ENCODE measurements at places on chromosomes 6 and 20. TPM values are rescaled to one million over a fixed set of nuclear protein-coding genes. Genes with fewer than 3 reads are reported as not detected.

- no peaks in the 10 kb centered on the region for H3K27me3 ChIP-seq
- peaks cover 27% of the 10 kb centered on the region for H3K4me1 ChIP-seq
- H3K36me3 ChIP-seq: no peaks in the 10 kb centered on the region
- DNase-seq: no peak
Measured at GRCh38 chr20:6663751-6664388, 103.6 kb upstream of the BMP2 start.

GRCh38 chr6:33314943-33315792, 1.3 kb upstream of the TAPBP start:
- peaks cover 61% of the 10 kb centered on the region for H3K4me1 ChIP-seq
- peak overlapping the region; percentile 96 for H3K4me3 ChIP-seq
- peak overlapping the region; percentile 99 for H3K27ac ChIP-seq
- DNase-seq: no peak
- H3K36me3 ChIP-seq: peaks cover 16% of the 10 kb centered on the region

DNA sequence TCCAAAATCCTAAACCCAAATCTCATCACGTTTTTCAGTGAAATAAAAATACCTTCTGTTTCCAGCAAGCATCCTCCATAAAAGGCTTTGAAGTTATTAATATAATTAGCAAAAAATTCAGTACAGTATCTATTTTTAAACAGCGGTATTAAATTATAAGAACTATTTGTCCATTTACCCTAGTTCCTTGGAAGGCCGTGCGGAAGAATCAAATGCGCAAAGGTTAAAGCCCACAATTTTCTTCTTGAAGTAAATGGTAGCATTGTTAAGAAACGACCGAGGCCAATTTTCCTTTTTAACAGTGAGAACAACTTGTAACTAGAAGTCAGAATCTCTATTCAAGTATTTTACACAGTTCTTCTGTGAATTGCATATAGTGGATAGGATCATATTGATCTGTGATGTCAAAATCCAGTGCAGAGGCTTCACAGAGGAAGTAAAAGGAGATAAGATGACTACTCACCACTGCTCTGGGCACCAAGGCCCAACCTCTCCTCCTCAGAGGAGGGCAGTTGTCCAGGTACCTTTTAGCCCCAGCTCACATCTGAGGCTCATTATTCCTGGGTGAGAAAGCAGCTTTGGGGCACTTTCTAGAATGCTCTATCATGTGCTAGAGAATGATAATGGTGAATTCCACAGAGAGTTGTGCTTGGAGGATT, 36.3 kb downstream of the TNFAIP3 start:
- peaks cover 4% of the 10 kb centered on the region for H3K4me1 ChIP-seq
- no peak for DNase-seq
- H3K27ac ChIP-seq: no peak overlapping the region
- H3K4me3 ChIP-seq: no peak overlapping the region
- H3K36me3 ChIP-seq: no peaks in the 10 kb centered on the region

DNA sequence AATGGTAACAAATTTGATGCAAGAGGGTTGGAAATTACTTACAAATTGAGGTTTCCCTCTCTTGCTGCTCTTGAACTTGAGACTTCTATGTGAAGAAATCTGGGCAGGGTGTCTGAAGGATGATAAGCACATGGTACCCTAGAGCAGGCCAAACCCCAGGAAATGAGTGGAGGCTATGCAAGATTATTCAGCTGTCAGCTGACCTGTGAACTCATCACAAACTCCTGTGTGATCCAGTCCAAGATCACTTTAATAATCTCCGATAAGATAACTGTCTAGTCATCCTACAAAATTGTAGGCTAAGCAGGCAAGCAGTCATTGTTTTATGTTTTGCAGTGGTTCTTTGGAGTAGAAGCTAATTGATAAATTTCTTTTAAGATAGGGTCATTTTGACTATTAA, 213.1 kb downstream of the BTBD3 start:
- no peak overlapping the region for H3K27ac ChIP-seq
- no peak for DNase-seq
- H3K36me3 ChIP-seq: no peaks in the 10 kb centered on the region
- H3K4me1 ChIP-seq: no peaks in the 10 kb centered on the region

GRCh38 chr6:158630938-158631616, 13.5 kb downstream of the DYNLT1 start:
- H3K27me3 ChIP-seq: no peaks in the 10 kb centered on the region
- peak overlapping the region; percentile 48 for H3K27ac ChIP-seq
- peaks cover 7% of the 10 kb centered on the region for H3K4me1 ChIP-seq
- peak; percentile 73 for DNase-seq
- H3K4me3 ChIP-seq: no peak overlapping the region

DNA sequence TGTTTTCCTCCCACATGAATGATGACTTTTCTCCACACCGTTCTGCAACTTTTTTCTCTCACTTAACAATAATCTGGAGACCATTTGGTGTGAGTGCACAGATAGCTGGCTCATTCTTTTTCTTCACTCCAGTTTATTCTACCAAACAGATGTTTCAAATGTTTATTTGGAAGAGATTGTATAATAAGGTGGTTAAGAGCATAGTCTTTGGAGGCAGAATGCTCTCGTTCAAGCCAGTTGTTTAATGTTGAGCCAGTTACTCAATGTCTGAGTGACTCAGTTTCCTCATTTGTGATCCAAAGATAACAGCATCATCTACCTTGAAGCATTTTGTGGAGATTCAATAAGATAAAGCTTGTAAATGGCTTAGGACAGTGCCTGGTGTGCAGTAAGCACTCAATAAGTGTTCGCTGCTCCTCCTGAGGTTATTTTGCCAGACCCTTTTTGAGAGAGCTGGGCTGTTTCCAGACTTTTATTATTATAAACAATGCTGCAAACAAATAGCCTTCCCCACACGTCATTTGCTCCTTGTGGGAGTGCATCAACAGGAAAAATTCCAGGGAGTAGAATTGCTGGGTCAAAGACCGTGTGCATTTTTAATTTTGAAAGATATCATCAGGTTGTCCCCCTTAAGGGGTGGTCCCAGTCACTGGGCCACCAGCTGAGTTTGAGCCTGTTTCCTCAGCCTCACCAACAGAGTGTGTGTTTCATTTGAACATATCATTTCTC, 70.6 kb downstream of the VEGFA start:
- H3K4me3 ChIP-seq: no peak overlapping the region
- H3K36me3 ChIP-seq: no peaks in the 10 kb centered on the region
- no peak for DNase-seq
- H3K4me1 ChIP-seq: peaks cover 7% of the 10 kb centered on the region
- H3K27ac ChIP-seq: no peak overlapping the region

GRCh38 chr20:38441916-38442315, 6.8 kb upstream of the SNHG17 start:
- no peak for DNase-seq
- peak overlapping the region; percentile 54 for H3K27ac ChIP-seq
- H3K27me3 ChIP-seq: peaks cover 6% of the 10 kb centered on the region

GRCh38 chr6:37058084-37058586, 52.7 kb downstream of the FGD2 start:
- H3K36me3 ChIP-seq: no peaks in the 10 kb centered on the region
- H3K27me3 ChIP-seq: no peaks in the 10 kb centered on the region
- H3K4me3 ChIP-seq: no peak overlapping the region

GRCh38 chr20:20711413-20711812, 1.0 kb downstream of the RALGAPA2 start:
- peak overlapping the region; percentile 52 for H3K27ac ChIP-seq
- H3K36me3 ChIP-seq: no peaks in the 10 kb centered on the region
- DNase-seq: no peak
- H3K4me1 ChIP-seq: peaks cover 19% of the 10 kb centered on the region
- peak overlapping the region; percentile 78 for H3K4me3 ChIP-seq

The ZBTB12 gene
- 8.3 TPM for total RNA-seq

The TBXT gene
- not detected for total RNA-seq

The NOP56 gene
- total RNA-seq: 142 TPM

The TCF21 gene
- not detected for total RNA-seq

The ULBP3 gene
- total RNA-seq: 3.0 TPM

The BPIFA1 gene
- not detected for total RNA-seq

The SLC18B1 gene
- 3.3 TPM for total RNA-seq
